ENCODE measurements at places on chromosomes 3 and 15.

- no peak for DNase-seq
Observed at GRCh38 chr15:50979041-50979440, 70.6 kb downstream of the AP4E1 start.

- DNase-seq: no peak
Observed at GRCh38 chr15:51367322-51367976, 26.0 kb downstream of the GLDN start.

- DNase-seq: no peak
Observed at GRCh38 chr15:86645925-86646500, 566.3 kb downstream of the AGBL1 start.

DNA sequence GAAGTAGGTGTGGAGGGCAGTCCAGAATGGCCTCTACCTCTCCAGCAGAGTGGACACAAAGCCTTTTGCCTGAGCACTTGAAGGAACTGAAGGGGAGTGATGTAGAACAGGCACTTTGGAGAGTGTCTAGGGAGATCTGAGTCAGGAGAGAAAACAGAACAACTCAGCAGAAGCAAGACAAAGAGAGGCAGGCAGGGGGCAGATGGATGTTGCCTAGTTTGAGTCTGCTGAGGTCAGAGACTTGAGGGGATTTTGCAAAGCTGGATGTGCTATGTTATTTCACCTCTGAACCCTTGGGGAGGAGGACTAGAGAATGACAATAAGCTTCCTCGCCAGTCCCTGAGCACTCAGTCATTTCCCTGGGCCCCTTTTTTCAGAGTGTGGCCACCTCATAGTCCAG, 366.4 kb downstream of the EPHB1 start:
- no peak for DNase-seq

- DNase-seq: peak; percentile 29
Observed at GRCh38 chr3:138833899-138834595, 681 bp downstream of the PIK3CB start.

- DNase-seq: no peak
Observed at GRCh38 chr3:6739288-6739687, 121.6 kb upstream of the GRM7 start.
